NCI-H524 (cell line): ENCODE measurements at places on chromosomes 1 and 21.
A peak's percentile ranks its signal among the peaks of the same experiment; 100 is the strongest.

- no peak for DNase-seq
Measured at GRCh38 chr1:50644447-50645105, 221.3 kb upstream of the DMRTA2 start.

DNA sequence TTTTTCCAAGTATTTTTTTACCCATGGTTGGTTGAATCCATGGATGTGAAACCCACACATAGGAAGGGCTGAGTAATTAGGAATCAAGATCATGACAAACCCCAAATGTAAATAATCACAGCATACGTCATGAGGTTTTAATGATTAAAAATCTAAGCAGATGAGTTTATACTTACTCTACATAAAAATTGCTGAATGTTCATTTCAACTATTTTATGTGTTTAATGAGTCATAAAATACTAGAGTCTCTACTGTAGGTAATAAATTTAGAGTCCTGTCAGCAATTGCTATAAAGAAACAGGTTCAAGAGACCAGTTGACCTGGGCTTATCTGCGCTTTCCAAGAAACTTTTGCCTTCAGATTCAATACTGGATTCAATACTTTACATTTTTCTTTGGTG lies 18.2 kb downstream of the CTH start:
- DNase-seq, result no peak

GRCh38 chr1:59543211-59543668 lies 246.3 kb downstream of the FGGY start:
- DNase-seq, result no peak

DNA sequence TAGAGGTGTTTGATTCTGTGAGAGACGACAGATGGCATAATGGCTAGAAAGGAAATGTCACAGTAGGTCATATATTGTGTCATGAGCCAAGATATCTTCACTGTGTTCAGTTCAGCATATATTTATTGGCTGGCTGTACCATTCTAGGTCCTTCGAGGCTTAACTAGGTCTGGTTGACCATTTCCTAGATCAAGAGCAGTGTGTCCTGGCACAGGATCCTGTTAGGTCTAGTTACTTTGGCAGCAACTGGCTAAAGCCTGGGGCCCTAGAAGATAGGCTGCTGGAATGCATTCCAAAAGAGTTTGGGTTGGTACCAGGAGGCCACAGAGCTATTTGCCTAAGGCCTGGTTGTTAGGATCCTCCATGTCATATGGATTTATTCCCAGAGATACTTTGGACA lies 20.9 kb downstream of the ZBTB40 start:
- DNase-seq, result no peak

DNA sequence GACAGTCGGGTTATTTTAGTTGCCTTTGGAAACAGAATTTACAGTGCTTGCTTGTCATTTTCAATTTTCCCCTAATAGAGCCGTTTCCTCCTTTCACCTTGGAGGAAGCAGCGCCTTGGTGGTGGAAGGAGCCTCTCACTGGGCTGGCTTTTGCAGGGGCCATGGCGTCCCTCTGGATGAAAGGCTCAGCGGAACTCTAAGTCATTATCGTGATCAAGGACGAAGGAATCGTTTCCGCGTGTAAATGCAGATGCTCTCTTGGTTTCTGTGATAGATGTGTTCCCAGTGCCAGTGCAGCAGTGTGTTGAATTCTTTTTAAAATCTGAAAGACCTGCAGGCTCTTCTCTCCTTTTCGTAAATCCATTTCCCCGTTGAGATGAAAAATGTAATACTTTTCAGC lies 126.2 kb upstream of the LMO4 start:
- DNase-seq, result no peak

GRCh38 chr1:59100708-59101374 lies 196.1 kb upstream of the FGGY start:
- DNase-seq, result no peak

GRCh38 chr1:83927701-83928100 lies 71.2 kb downstream of the TTLL7 start:
- no peak for DNase-seq

DNA sequence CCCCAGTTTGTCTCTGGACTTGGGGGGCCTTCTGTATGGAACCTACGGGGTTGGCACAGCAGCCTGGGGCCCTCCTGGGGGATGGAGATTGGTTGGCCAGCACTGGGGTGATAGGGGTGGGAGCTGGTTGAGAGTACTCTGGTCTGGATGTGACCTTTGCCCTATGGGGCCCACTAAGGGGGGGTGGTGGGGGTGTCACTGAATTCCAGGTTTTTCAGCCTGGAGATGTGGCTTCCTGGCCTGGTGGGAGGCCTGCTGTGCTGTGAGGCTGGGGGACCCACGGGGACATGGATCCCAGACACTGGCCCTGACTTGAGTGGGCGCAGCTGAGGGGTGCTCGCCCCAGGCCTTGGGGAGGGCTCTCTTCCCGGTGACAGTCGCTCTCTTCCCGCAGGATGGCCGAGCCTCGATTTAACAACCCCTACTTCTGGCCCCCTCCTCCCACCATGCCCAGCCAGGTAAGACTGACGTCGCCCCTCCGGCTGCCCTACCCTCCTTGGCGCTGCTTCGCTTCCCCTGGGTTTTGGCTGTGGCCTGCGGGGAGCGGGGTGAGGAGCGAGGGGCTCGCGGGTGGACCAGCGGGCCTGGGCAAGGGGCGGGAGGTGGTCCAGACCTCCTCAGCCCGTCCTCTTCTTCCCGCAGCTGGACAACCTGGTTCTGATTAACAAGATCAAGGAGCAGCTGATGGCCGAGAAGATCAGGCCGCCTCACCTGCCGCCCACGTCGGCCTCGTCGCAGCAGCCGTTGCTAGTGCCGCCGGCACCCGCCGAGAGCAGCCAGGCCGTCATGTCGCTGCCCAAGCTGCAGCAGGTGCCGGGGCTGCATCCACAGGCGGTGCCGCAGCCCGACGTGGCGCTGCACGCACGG lies 19.6 kb downstream of the ZNF362 start:
- DNase-seq, result no peak

DNA sequence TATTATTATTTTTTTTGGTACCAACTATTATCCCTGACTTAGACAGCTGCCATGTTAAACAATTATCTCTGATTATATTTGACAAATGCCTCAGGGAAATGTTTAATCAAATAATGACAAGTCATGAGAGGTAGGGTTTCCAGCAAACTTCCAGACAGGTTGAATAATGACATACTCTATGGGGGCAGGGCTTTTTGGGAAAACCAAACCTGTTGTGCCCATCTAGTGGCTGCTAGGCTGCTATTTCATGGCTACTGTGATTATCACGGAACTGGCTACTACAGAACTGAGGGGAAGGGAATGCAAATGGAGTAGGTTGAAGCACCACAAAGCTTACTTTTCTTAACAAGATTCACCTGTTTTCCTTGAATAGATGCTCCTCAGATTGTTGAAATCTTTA lies 77.6 kb downstream of the DUSP10 start:
- DNase-seq, result peak; percentile 0

DNA sequence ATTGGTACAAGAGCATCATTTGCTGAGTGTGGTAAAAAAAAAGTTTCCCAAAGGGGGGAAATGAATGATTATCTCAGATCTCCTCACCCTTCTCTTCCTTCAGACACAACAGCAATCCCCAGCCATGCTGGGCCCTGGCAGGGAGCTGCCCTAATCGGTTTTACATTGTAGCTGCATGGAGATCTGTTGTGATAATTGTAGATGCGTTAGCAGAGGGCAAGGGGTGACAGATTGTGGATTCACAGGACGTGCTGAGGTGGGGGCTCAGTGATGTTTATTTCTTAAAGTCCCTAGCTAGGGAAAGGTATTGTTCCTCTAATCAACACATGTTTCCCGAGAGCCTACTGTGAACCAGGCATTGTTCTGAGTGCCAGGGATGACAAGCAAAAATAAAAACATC lies 304.1 kb downstream of the PBX1 start:
- no peak for DNase-seq

- DNase-seq, result no peak
Measured at GRCh38 chr1:91900562-91900961, 14.6 kb upstream of the TGFBR3 start.

- DNase-seq, result no peak
Measured at GRCh38 chr1:108862698-108863477, 6.0 kb upstream of the AKNAD1 start.

GRCh38 chr1:18573170-18573569 lies 57.5 kb upstream of the PAX7 start:
- DNase-seq, result no peak

GRCh38 chr1:219041818-219042217 lies 131.9 kb upstream of the LYPLAL1 start:
- no peak for DNase-seq

- DNase-seq, result no peak
Measured at GRCh38 chr1:68197891-68198290, 34.4 kb downstream of the WLS start.

DNA sequence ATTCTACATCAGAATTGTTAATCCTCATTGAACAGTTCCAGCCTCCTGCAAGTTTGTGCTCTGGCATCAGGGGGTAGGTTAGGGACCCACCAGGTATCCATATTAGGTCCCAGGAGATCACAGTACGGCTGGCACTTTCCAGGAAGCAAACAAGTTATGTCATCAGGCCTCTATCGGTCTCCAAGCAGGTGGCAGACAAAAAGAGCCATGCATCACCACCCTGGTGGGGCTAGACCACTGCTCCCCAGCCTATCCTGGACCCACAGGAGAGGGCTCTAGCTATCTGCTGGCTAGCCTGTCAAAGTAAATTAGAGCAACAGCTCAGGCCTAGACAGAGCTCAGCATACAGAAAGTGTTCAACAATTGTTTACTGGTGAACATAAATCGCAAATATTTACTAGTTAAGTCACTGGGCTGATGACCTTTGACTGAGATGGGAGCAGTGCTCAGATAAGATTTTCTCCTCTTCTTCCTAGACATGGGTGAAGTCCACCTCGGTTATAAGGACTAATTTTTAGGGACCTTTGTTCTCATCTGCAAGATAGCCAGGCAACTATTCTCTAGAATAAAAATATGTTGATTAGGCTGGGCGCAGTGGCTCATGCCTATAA lies 6.4 kb downstream of the NUAK2 start:
- no peak for DNase-seq

GRCh38 chr1:209797978-209798639 lies 7.8 kb downstream of the IRF6 start:
- DNase-seq, result no peak

DNA sequence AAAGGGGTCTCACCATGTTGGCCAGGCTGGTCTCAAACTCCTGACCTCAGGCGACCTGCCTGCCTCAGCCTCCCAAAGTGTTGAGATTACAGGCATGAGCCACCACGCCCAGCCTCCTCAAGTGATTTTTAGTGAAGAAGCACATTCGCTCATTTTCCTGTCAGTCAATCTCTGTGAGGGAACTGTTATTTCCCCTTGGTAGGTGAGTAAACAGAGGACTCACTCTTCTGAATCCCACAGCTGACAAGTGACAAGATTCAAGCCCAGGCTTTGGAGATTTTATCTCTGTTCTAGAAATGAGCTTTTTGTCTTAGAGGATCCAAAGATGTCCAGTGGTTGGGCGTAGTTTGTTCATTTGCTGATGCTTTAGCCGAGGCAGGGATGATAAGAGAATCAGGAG lies 43.9 kb upstream of the TACSTD2 start:
- DNase-seq, result no peak

- no peak for DNase-seq
Measured at GRCh38 chr1:46370214-46370633, 23.9 kb upstream of the FAAH start.

- DNase-seq, result no peak
Measured at GRCh38 chr1:243831463-243831862, 18.6 kb downstream of the AKT3 start.

DNA sequence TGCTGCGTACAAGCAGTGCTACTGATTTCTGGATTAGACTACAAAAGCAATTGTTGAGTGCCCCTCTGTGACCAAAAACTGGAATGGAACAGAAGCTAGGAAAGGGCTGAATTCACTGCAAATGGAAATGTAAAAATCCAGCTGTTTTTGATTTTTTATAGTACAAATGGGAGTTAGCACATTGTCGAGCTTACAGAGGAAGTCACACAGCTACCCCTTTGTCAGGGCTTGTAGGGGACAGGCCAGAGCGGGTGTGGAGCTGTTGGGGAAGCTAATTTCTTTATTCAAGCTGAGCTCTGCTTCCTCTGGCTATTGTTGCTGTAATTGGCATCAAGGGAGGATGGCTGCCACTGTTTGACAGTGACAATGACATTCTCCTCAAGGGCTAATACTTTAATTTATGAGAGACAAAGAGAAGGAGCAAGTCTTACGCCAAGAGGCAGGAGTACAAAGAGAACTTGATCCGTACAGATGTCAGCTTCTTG lies 96.1 kb downstream of the SLC35F3 start:
- DNase-seq, result no peak

GRCh38 chr1:228795596-228795995 lies 60.3 kb downstream of the RHOU start:
- DNase-seq, result no peak

DNA sequence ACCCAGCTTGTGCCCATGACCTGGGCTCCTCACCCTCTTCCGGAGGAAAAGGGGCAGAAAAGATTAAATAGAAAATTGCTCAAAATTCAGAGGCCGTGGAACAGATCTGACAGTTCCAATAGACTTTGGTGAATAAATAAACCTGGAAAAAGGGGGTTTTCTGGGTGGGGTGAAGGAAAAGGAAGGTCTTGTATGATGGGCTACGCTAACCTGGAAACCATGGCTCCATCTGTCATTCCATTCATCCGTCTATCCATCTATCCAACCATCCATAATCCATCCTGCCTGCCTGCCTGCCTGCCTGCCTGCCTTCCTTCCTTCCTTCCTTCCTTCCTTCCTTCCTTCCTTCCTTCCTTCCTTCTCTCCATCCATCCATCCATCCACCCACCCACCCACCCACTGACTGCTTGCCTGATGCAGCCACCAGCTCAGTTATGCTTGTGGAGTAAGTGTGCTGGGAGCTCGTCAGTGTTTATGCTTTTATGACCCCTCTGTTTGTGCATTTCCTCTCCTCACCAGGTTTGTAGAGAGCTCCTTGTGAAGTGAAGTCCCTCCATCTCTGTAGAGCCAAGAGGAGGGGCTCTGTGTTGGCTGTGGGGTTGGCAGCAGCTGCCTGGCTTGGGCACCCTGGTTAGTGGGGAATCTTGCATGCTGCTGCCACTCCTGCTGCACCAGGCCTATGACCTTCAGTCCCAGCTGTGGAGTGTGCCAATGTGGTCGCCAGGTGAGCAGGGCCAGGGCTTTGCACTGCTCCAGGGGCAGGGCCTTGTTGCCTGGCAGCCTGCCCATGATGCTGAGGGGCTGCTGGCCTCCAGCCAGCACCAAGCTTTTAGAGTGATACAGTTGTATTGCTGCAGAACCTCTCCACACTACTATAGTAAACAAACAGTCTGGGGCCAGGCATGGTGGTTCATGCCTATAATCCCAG lies 16.0 kb upstream of the POU3F1 start:
- peak; percentile 47 for DNase-seq
